ENCODE measurements at places on chromosomes 2 and 18.

DNA sequence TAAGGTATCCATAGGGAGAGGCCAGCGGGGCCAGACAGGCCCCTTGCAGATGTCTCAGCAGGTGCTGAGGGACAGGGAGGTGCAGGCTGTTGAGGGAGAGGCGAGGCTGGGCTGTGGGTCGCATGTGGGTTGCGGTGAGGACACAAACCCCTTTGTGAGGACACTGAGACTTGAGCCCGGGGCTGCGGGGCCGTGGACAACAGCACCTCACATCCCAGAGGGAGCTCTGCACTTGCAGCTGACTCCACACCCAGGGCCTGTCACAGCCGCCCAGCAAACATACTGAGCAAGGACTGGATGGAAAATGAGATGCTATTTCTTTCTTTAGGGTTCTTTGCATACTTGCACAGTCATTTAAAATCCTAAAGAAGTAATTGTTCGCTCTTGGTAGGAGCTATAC, 95.3 kb upstream of the NFATC1 start:
- DNase-seq, result no peak

GRCh38 chr2:128362889-128363228, 44.2 kb upstream of the HS6ST1 start:
- peak; percentile 89 for DNase-seq

DNA sequence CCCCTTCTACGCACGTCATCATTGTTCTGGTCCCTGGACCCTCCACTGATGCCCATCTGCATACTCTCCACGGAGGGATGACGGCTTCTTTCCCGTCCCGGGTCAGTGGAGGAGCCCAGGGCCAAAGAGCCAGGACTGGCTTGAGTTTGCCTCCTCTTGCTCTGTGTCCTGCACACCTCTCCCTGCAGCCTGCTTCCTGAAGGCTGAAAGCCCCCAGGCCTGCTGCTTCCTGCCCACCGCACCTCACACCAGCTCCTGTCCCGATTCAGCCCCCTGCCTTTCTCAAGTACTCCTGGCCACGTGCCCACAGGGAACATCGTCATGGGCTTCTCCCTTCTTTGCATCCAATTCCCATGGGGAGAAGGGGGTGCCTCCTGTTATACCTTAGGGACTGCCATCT, 7.1 kb downstream of the ADCY3 start:
- no peak for DNase-seq

DNA sequence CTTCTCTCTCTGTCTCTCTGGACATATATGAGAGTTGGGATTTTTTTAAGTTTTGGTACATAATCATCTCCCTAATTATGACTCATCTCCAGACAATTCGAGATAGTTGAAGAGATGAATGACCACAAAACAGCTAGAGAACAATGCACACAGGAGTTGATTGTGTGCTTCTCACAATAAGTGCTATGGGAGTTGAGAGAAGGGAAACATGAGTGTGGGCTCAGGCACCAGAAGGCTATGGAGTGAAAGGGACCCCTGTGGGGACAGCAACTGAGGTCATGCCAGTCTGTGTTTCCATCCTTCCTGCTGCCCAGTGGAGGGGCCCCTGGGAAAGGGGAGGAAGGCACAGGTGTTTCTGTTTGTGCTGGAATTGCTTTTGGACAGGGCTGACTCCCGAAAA, 6.5 kb upstream of the YWHAQ start:
- DNase-seq, result peak; percentile 73

- DNase-seq, result peak; percentile 92
Measured at GRCh38 chr2:26723991-26724750, 31.6 kb downstream of the KCNK3 start.

DNA sequence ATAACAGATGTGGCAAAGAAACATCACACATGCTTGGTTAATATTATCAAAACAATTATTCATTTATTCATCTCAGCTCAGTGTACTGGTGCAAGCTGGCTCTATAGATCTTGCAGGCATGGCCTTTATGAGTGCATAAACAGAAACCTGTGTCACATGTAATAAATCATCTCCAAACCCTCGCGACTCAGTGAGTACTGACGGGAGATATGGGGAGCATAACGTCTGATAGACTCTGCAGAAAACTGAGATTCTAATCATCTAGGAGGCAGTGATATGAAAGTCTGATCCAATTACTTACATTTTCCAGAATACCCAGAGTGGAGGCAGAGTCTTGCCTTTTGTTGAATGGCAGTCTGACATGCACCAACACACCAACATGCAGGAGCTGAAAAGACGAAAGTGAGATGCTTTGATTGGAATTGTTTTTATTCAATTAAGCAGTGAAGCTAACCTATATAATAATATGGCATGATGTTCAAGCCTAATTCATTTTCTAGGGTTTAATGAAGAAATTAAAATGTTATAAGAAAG, 416.8 kb downstream of the RNF144A start:
- no peak for DNase-seq

DNA sequence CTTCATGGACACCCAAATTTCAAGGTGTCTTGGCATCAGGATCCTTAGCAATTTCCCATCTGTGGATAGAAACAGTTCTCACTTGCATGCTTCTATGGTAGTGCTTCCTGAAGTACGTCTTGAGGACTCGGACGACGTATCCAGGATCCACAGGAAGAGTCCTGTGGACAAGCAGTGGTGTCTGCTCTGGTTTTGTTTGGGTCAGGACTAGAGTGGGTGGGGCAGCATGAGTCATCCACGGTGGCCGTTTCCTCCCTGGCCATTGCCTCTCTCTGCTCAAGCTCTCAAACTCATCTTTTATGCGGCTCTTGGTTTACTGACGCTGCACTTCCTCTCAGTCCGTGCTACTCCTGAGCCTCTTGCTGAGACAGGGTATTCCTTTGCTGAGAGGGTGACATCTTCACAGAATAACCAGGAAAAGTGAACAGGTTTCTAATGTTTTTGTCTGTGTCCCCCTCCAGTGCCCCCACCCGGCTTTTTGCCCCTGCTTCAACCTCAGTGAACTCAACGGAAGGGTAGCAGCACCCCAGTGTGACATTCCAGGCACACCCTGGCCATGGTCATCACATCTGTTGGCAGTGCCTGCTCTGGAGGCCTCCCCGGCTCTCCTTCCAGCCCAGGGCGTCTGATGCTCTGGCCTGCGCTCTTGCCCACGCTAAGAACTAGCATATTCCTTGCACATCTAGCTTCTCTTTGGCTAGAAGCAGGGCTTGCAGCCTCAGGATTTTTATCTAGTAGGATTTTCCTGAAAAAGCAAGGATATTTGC, 62.2 kb downstream of the ARMC9 start:
- DNase-seq, result peak; percentile 37

GRCh38 chr18:12722731-12723130, 19.9 kb downstream of the PSMG2 start:
- DNase-seq, result no peak

- no peak for DNase-seq
Measured at GRCh38 chr2:168658706-168659105, 143.7 kb upstream of the NOSTRIN start.

- DNase-seq, result no peak
Measured at GRCh38 chr18:36020174-36020711, 47.1 kb downstream of the RPRD1A start.

DNA sequence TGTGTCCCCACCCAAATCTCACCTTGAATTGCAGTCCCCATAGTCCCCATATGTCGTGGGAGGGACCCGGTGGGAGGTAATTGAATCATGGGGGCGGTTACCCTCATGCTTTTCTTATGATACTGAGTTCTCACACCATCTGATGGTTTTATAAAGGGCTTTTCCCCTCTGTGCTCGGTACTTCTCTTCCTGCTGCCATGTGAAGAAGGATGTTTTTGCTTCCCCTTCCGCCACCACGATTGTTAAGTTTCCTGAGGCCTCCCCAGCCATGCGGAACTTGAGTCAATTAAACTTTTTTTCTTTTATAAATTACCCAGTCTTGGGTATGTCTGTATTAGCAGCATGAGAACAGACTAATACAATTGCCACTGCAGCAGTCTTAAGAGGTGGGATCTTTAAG, 134.9 kb downstream of the LTBP1 start:
- no peak for DNase-seq

DNA sequence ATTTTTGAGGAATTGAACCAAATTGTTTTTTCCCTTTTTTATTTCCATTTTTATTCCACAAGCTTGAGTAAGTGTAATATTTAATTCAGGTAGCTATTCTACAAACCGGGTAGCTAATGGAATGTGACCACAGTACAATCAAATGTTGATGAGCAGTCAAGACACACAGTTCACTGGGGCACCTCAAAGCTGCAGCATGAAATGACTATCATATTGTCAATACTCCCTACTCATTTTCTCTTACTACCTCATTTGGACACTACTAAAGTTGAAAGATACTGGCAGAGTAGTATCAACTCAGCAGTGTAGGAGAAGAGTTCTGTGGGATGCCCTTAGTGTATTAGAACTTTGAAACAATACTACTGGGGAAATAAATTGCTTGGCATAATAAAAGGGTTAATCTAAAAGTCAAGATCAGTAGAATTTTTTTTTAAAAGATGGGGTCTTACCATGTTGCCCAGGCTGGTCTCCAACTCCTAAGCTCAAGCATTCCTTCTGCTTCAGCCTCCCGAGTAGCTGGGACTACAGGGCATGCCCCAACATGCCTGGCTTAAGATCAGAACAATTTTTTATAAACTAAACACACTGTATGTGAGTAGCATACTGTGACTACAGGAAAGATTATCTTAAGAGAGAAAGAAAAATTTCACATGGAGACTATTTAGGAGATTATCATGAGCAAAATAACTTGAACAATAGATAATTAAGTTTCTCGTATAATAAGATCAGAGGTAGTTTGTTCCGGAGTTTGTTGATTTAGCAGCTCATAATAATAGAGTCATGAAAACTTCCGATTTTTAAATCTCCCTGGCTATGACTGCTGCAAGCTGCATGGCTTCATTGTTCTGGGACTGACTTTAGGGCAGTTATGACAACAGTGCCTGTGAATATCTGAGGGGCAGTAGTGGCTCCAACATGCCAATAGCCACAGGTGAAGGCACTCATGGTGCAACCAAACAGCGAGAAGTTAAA, 43.7 kb downstream of the MYO3B start:
- peak; percentile 56 for DNase-seq

DNA sequence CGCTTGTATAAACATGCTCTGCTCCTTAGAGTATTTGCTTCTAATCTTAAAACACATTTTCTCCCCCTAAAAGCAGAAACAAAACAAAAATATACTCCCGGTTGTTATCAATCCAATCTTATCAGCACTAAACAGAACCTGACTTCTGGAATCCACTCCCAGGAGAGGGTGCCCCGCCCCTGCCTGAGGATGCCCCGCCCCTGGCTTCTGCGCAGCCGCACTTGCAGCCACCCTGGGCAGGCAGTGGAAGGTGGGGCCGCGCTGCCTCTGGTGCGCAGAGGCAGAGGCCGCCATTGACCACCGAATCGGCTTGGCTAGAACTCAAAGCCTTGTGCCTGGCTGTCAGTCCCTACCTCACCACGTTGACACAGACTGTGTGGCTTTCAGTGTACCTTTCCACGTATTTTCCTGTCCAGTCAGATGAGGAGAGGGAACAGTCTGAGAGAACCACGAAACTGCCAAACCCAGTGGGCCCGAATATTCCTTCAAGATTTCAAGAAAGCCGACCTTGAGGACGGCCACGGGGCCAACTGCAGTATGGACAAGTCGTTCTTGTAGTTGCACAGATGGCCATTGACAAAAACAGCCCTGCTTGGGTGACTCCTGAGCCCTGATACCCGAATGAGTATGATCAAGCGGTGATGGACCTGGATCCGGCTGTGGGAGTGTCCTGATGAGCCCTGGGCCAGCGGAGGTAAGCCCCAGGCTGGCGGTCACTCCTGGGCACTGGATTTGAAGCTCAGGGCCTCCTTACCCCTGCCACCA, 46.2 kb upstream of the ARHGAP28 start:
- no peak for DNase-seq

GRCh38 chr2:133377021-133377481, 191.2 kb downstream of the NCKAP5 start:
- peak; percentile 81 for DNase-seq

DNA sequence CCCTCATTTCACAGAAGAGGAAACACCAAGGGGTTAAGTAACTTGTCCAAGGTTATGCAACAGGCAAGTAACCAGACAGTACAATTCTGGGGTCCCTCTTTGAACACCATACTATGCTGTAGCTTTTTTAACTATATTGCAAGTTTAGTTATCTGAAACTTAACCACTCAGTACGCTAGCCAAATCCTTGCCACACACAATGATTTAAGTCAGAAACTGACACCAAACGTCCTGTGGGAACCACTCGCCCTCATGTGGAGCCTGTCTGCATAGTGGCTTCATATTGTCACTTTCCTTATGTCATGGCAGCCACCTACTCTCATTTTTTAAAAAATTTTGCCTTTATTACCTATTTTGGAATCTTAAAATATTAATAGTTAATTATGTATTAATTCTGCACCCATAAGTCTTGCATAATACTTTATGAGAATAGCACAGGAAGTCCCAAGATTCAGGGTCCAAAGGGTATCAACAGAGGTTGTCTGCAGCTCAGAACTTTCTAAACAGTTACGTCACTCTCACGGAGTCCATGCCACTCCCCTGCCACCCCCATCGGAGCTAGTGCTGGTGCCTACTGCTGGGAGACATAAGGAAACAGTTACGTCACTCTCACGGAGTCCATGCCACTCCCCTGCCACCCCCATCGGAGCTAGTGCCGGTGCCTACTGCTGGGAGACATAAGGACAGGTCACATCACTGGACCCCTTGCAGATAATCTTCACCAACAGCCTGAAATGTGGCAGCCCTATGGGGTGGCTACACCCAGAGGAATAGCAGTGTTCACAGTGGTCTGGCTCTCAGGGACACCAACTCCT, 99.0 kb downstream of the L3MBTL4 start:
- DNase-seq, result no peak

- DNase-seq, result no peak
Measured at GRCh38 chr2:103327966-103328365, 566.1 kb downstream of the TMEM182 start.

- no peak for DNase-seq
Measured at GRCh38 chr2:180524499-180524898, 455.9 kb upstream of the UBE2E3 start.

DNA sequence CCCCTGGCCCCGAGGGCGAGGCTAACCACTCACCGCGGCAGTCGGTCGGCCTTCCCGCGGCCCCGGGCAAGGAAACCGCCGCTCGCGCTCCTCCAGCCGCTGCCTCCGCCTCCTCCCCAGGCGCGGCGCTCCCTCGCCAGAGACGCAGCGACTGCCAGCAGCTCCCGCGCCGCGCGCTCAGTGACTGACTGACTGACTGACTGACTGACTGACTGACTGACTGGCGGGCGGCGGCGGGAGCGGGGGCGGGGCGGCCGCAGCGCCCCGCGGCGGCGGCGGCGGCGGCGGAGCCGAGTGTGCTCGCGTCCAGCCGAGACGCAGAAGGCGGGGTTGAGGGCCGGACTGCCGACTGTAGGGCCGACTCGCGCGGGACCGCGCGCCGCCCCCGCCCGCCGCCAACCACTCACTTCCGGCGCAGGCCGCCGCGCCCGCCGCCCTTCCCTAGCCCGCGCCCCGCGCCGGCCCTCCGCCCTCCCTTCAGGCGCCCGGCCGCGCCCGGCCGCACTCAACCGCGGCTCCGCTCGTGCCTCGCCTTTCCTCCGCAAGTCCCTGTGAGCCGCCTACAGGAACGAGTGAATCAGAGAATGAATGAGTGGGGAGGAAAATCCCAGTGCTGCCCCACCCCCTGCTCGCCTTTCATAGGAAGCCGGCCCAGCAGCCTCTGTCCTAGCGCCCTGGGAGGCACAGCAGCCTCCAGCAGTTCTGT, at the start of gene RAPH1:
Gene RAPH1 (minus strand): TSS at position 224 of the 706 bp plus-strand sequence. CDS start 39,948 bp downstream, outside the sequence.
- peak; percentile 88 for DNase-seq

- DNase-seq, result no peak
Measured at GRCh38 chr2:240135706-240136012, 446 bp downstream of the COPS9 start.

- DNase-seq, result no peak
Measured at GRCh38 chr2:166814335-166814734, 73.9 kb upstream of the XIRP2 start.

- DNase-seq, result no peak
Measured at GRCh38 chr18:13439461-13439860, 220.9 kb downstream of the LDLRAD4 start.

All from cardiac fibroblast (primary cell).